ENCODE measurements at places on chromosomes 3 and 15.
A peak's percentile ranks its signal among the peaks of the same experiment; 100 is the strongest.

DNA sequence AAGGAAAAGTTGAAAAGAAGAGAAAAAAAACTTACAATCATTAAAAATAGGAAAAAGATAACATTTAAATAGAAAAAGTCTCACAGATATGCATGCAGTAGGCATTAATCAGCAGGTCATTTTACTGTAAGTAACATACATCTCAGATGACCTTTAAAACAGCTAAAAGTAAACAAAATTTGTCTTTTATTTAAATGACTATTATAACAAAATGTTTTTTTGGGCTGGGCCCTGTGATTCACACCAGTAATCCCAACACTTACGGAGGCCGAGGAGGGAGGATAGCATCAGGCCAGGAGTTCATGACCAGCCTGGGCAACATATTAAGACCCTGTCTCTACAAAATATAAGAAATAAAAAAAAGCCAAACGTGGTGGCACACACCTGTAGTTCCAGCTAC is 14.7 kb downstream of the IQGAP1 start:
- DNase-seq, result no peak

DNA sequence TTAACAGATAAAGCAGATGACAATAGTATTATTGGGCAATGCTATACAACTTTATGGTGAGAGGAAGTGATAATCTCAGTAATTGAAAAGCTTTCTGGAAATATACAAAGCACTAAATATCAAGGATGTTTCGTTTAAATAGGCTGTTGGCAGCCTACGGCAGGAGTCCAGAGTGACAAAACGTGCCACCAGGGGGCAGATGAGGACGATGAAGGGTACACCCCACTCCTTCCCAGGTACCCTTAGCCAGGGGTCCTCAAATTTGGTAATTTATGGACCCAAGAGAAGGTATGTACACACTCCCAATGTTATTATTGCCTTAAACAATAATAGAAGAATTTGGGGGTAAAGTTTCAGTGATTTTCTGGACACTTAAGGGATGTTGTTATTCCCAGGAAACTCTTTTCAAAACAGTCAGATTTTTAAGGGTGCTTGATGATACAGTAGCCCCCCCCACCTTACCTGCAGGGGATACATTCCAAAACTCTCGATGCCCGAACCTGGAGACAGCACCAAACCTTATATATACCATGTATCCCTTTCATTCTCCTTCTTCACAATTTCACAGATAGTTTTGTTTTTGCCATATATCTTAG is 1.4 kb upstream of the MAGEL2 start:
- DNase-seq, result peak; percentile 12

DNA sequence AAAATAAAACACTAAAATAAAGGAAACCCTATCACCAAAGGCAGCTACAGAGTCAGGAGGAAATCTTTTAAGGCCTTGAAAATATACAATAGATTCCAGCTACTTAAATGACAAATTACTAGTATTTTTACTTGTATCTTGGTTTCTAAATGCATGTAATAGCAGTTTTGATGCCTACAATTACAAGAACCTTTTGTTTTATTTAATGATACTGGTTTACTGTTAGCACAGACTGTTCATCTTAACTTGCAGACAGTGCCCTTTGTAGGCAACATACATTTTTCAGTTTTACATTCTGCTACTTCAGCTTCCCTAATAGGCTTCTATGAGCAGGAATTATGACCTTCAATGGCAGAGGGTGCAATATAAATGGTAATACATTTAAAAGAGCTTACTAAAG is 54.1 kb downstream of the ZNF280D start:
- no peak for DNase-seq

- no peak for DNase-seq
Measured at GRCh38 chr3:130658678-130659077, 88.0 kb downstream of the PIK3R4 start.

DNA sequence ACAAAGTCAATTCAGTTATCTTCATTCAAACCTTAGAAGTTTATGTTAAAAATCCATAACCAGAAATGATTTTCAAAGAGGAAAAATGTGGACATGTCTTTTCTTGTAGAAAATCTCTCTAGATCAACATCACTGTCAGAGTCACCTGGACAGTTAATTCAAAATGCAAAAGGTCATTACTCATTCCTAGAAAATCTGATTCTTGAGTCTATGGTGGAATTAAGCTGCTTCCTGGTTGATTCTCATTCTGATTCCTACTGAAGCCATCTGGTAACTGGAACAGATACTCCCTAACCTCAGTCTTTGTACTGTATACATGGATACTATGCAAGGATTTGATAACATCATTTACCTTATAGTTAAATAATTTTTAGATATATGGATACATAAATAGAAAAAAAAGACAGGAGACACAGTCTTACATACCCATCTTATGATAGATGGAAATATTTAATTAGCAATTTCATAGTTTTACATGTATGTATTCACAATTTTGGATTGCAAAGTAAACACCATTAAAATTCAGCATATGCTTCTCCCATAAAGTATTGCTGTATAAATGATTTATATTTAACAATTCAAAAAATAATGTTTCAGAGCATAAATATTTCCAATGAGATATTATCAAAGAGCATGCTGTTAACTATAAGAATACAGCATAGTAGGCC is 693.2 kb upstream of the CCDC54 start:
- no peak for DNase-seq

DNA sequence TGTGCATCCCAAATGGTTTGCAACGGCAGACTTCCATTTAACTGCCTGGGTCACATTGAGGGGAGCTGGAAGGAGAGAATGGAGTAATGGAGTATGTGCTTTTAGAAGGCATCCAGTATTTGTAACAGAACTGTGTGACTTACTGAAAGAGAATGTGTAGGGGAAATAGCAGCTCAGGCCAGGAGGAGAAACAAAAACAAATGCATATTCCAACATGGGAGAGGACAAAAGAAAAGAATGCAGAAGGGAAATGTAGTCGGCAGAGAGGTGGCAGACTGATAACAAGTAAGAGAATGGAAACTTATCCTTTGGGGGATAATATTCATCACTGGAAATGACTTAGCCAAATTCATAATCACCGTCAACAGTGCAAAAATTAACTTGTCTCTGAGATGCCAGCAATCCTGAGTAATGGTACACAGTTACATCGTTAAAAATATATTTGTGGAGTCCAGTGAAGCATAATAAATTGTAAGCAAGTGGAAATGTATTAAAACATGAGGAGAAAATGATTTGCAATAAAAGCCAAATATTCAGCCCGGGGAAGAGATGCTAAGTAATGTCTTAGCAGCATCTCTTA is 294.9 kb upstream of the SGO1 start:
- DNase-seq, result no peak

- DNase-seq, result no peak
Measured at GRCh38 chr15:27028858-27029477, 58.0 kb downstream of the GABRG3 start.
